Right kidney (tissue), 9 donors: ENCODE measurements at places on chromosomes 4 and X.

- DNase-seq: no peak
These were observed 469.7 kb upstream of the FGF16 start for GRCh38 chrX:76977452-76977851.

DNA sequence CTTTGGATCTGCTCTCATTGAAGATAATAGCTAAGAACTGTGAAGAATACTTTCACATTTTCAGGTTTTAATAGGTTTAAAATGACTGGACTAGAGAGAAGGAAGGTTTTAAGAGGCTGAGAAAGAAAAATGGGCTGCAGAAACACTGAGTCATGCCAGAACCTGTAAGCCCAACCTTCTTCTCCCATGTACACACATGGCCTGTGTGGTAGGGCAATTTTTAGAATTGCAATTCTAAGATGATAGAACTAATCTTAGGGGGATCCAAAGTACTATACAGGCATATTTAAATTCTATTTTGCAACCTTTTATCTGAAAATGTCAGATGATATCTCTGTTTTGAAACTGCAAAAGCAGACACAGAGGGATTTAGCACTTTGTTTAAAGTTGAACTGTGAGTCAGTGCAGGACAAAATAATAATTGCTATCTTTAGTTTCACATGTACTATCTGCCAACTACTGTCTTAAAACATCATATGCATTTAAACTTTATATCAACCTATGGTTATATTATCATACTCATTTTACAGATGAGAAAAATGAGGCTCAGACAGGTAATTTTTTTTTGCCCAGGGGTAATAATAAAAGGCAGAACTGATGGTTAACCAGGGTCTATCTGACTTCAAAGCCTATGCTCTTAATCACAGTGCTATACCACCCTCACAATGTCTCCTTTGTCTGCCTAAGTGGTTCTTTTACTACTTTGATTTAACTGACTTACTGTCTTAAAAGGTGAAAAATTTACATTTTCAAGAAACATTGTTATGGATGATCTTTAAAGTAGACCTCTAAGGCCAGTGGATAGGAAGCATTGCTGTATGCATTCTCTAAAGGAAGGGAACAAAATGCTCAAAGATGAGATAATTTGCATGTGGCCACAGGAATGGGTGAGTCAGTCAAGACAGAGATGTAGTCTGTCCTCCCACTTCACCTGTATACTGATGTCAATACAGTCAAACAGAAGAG, 4.3 kb downstream of the TMPRSS11E start:
- DNase-seq: no peak

DNA sequence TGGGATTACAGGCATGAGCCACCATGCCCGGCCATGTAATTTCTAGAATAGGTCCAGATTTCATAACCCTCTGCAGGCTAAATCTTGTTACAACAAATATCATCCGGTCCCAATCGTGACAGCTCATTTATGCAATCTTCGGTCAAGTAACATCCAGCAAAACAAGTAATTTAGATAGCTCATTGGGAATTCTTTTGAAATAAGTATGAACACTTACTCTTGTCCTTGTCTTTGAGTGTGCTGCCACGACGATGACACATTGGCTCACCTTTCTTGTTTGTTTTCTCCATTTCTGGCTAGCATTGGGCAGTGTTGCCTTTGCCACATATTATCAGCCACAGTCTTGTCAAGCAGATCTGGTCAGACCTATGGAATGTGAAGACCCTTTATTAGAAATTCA, 92.0 kb downstream of the PHEX start:
- no peak for DNase-seq

- DNase-seq: no peak
These were observed 534.4 kb upstream of the EPHA5 start for GRCh38 chr4:66204534-66205247.

DNA sequence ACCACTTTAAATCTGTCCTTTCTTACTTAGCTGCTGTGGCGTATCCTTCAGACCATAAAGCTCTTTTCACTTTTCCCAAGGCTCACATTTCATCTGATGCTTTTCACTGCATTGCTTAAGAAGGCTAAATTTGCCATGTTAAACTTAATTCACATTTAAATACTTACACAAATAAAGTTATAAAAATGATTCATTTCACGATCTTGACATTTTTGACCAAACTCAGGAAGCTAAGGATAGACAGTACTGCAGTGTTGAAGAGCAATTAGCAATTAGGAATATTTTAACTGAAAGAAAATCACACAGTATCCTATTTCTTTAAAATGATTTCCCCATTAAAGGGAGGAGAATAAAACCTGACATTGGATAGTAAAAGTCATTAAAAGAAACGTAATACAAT, 1038.6 kb downstream of the STPG2 start:
- peak; percentile 5 for DNase-seq

GRCh38 chrX:30373951-30374350, 64.8 kb upstream of the NR0B1 start:
- no peak for DNase-seq

DNA sequence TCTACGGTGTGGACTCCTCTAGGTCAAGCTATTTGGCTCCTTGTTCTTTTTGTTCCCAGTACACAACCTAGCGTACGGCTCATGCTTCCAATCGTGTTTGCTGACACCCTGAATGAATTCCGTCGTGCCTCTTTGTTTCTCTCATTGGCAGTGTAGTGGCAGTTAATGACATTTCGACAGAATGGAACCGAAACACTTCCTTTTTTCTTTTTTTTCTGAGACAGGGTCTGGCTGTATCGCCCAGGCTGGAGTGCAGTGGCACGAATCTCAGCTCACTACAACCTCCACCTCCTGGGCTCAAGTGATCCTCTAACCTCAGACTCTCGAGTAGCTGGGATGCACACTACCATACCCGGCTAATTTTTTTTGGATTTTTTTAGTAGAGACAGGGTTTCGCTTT, 113.3 kb upstream of the ATP6AP2 start:
- DNase-seq: no peak

DNA sequence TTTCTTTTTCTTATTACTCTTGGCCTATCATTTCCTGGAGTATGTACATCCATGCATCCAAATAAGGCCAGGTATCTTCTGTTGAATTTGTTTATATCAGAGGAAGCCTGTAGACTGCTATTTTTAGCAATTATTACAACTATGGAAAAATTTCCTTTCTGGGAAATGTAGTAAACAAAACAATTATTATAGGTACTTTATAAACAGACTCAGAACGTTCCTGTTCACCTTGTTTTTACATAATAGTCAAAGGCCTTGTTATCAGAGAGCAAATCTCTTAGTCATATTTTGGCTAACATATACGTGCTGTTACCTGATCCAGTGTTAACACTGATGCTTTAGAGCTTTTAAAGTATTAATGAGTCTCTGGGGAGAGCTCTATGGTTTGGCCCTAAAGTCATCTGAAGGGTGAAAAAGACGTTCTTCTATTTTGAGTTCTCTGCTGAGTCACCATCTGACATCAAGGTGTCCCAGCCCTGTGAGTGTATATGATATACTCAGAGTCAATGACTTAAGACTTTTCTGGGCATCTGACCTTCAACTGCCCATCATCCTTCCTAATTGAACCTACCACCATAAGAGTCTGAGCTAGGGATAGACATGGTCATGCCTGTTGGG, 7.3 kb downstream of the SPARCL1 start:
- no peak for DNase-seq

GRCh38 chr4:149706942-149707341, 108.7 kb downstream of the IQCM start:
- DNase-seq: no peak

DNA sequence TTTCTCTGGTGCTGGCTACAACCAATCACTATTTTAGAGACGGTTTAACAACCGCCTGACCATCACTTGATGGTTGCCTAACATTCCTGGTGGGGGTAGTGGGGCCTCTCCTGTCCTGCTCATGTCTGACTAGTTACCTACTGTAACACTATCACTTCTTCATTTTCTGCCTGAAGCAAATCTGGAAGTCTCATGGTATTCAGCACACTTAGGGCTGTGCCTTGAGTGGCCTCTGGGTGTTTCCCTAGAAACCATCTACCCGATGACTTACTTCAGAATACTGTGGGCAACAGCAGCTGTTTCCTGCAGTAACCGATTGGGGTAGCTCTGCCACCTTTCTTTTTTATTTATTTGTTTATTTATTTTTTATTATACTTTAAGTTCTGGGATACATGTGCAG, 880.1 kb upstream of the INTU start:
- DNase-seq: no peak

GRCh38 chr4:5798462-5798861, 87.5 kb downstream of the EVC start:
- DNase-seq: no peak

DNA sequence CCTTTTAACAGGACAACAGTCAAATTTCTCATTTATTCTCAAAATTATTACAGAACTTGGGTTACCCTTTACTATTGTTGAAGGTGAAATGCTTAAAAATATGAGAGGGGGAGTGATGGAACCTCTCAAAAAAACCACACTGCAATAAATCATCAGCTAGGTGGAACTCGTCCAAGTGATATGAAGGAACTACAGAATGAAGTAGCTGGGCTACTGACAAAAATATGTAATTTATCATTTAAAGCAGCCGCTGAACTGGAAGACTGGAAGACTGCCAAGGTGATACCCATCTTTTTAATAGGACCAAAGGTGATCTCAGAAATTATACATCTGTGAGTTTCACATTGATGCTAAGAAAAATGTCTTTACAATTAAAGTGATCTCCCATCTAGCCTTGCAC, 597.7 kb upstream of the TENM3 start:
- DNase-seq: no peak

GRCh38 chr4:112421911-112422310, 94.1 kb downstream of the NEUROG2 start:
- DNase-seq: no peak
